T-helper 1 cell (primary cell): ENCODE measurements at places on chromosomes 7 and 10.

- no peak for DNase-seq
Observed at GRCh38 chr7:36084485-36085091, 68.5 kb upstream of the EEPD1 start.

DNA sequence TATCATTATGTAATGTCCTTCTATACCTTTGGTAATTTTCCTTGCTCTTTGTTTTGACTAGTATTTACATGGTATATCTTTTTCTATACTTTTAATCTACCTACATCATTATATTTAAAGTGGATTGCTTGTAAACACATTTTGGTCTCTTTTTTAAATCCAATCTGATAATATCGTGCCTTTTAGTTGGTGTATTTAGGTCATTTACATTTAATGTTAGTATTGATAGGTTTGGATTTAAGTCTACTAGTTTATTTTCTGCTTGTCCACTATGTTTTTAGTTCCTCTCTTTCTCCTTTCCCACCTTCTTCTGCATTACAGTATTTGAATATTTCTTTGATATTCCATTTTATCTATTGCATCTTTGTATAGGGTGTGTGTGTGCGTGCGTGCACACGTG, 95.4 kb downstream of the HIBADH start:
- DNase-seq = no peak

GRCh38 chr7:78828317-78828716, 625.1 kb downstream of the MAGI2 start:
- DNase-seq = no peak

- no peak for DNase-seq
Observed at GRCh38 chr7:1210979-1211608, 21.6 kb upstream of the UNCX start.

- DNase-seq = no peak
Observed at GRCh38 chr7:132169730-132170129, 406.5 kb downstream of the PLXNA4 start.

- DNase-seq = no peak
Observed at GRCh38 chr7:46705386-46706255, 784.5 kb upstream of the IGFBP3 start.

GRCh38 chr10:24440817-24441797, 232.2 kb downstream of the KIAA1217 start:
- DNase-seq = no peak

DNA sequence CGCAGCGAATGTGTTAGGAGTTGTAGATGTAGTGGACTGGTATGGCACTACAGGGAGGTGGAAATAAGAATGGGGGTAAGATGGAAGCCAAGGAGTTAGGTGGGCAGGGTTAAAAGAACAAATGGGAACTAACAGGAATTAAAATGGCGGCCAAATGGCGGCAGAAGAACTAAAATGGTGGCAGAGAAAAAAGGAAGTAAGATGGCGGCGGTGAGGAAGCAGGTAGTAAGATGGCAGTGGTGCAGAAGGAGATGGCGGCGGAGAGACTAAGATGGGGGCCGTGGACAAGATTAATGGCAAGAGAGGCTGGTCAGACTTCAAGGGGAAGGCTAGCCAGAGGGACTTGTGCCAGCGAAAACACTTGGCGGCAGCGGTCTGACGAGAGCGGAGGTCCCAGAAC, 44.5 kb downstream of the ZNF138 start:
- DNase-seq = no peak

- DNase-seq = no peak
Observed at GRCh38 chr10:88870089-88870488, 10.0 kb upstream of the STAMBPL1 start.

DNA sequence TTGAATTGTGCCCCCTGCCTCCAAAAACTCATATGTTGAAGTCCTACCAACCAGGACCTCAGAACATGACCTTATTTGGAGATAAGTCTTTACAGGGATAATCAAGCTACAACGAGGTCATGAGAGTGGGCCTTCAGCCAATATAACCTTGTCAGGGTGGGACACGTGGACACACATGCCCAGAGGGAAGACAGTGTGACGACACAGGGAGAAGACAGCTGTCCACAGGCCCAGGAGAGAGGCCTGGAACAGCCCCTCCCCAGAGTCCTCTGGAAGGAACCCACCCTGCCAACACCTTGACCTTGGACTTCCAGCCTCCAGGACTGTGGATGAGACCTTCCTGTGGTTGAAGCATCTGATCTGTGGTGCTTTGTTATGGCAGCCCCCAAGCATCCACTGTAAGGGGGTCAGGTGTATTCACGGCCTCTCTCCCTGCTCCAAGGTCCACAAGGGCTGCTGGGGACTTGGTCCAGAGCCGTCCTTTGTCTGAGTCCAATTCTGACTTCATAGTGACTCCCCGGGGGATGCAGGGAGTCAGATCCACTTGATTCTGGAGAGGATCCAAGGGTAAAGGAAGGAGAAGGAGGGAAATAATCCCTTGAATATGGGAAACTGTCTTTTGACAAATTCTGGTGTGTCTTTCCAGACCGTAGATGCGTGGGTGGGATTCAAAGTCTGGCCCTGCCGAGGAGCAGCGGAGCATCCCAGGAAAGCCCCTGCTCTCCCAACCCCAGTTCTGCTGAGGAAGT, 7.0 kb downstream of the CALML3 start:
- no peak for DNase-seq

DNA sequence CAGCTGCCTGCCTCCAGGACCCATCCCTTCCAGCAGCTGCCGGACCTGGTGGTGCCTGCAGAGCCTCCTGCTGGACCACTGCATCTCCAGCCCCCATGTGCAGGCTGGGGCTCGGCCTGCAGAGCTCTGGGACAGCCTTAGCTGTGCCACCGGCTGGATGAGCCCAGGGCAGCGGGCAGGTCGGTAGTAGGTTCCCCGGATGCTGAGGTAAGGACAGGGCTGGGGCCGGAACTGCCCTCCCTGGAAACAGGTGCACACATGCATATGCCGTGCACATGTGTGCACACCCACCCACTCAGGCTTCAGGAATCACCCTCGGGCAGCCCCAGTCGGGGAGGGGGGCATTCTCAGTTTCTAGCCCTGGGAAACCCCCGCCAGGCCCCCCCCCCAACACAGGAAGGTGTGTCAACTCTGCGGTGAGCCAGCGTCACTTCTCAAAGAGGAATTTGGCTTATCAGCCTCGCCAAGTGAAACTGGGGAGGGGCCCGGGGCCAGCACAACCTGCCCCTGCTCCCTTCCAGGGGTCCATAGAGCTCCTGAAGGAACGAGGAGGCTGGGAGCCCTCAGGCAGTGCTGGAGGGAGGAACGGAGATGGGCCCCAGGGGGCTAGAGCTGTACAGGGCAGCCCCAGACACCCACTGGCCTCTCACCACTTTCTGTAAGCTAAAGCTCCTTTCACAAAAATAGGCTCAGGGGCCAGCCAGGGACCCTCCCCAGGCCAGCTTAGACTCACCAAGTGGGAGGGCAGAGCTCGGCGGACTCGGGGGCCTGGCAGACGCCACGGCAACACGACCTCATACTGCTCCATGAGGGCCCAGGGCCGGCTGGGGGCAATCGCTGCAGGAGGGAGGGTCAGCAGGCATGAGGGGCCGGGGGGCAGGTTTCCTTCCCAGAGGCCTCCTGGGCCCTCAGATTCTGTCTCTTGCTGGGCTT, 1.7 kb downstream of the ADAM8 start:
- peak; percentile 75 for DNase-seq

DNA sequence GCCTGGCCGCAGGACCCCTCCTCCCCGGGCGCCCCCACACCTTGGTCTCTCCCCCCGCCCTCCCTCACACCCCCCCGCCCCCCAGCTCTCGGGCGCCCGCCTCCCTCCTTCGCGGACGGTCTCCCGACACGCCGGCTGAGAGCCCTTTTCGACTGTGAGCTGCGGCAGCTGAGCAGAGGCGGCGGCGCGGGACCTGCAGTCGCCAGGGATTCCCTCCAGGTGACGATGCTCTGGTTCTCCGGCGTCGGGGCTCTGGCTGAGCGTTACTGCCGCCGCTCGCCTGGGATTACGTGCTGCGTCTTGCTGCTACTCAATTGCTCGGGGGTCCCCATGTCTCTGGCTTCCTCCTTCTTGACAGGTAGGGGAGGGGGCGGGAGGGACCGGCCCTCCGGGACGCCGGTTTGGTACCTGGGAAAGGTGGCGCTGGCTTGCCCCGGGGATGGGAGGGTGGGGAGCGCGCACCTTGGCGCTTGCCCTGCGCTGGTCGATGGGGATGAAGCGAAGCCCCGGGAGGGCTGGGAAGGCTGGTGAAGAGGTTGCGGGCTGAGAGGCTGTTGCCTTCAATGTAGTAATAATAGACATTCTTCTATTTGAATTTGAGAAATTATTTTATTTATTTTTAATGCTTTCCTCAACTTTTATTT, at the start of gene BMPER:
BMPER (plus strand) TSS at position 151 of the 644 bp plus-strand sequence; CDS start at position 226, 75 bp downstream.
- no peak for DNase-seq

DNA sequence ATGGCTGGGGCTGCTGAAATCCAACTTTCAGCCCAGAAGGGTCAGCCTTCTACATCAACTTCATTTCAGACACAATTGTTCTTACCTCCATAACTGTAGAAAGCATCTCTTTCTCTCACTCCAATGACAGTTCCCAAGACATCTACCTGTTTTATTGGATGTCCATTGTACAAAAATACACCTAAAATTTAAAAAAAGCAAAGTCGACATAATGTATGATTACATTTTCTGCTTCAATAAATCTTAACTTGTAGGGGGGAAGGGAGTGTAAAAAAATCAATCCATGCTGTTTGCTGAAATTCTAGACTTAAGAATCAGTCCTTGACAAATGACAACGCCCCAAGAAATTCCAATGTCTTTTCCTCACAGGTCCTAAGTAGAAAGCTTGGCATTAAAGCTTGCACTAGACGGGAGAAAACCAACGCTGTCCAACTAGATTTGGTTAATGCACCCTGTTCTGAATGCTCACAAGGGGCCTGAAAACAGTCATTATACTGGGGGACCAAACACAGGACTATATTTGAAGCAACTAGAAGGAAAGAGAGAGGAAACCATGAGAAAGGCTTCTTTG, 7.5 kb downstream of the STN1 start:
- DNase-seq = no peak

DNA sequence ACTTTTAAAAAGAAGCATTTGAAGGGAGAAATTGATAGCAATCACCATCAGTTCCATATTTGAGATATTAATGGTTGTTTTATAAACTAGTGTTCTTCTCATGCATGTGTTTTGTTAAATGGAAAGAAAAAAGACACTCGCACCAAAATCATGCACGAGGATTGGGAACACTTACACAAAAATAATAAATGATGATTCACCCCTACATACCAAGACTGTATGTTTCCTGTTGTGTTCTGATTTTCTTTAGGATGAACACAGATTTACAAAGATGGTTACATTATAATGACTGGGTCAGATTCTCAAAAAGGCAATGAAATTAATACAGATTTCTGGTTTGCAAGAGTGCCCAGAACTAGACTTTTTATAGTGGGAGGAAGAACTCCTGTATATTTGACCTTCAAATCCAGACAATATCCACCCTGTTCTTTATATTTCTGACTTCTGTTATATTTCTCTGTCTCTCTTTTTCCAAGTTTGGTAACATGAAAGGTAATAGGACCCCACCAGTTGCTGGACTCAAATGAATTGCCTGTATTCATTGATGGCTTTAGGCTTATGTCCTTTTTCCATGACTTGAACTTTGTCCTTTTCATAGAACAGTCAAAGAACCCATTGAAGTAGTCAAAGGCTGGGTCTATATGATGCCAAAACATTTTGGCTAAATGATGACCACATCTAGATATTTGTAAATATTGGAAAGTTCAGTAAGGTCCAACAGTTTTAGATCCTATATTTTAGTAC, 54.4 kb downstream of the SEMA3A start:
- DNase-seq = no peak

DNA sequence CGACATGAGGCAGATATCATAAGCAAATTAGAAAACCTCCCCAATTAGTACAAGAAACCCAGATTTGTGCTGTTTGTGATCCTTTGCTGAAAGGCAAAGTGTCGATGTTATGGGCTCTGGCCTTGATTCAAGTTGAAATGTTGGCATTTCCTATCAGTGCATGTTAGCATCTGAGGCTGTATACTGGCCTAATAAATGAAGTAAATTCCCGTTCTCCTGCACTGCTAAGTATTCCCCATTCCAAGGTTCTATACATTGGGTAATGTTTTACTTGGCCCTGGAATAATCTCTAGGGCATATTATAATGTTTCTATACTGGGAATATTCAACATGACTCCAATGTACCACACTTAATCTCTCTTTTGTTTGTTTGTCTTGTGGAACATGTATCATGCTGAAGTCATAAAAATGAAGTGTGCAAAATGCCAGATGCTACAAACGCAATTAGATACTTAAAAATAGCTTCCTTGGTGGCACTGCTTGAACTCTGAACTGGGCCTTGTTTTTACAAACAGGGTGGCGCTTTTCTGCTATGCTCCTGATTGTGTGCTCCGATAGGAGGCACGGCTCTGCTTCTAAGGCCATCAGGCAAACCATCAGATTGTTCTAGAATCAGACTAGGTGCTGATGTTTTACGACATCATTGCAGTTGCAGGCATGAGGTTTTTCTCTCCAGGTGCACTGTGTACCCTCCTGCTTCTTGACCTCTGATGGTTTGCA, 156.7 kb upstream of the TCF7L2 start:
- no peak for DNase-seq

GRCh38 chr7:2566890-2567678, 8.3 kb downstream of the IQCE start:
- DNase-seq = no peak

DNA sequence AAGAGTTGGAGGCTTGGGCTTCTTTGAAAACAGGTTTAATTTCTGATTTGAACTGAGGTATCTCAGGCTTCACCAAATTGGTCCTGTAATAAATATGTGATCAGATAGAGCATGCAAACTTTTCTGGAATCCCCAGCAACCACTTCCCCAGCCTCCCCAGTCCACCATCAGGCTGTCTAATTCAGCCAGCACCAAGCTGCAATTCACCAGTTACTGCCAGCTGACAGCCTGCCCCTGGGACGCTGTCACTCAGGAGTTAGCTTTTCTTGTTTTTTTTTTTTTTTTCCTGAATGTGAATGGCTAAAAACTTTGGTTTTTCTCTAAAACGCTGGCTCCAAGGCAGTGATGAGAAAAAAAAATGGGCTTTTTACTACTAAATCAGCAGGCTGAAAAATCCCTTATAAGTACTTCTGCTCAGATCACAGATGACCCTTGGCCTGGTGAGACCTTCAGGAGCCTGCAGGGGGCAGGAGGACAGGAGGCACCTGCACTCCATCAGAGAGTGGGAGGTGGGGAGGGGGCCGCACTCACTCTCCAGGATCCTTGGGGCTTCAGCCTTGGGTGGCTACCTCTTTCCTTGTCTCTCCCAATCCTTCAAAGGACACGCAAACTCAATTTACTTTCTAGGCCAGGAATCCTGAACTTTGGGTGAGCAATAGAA, 349.4 kb downstream of the GATA3 start:
- DNase-seq = no peak

GRCh38 chr7:23247603-23248335, 1.2 kb downstream of the GPNMB start:
- DNase-seq = no peak

DNA sequence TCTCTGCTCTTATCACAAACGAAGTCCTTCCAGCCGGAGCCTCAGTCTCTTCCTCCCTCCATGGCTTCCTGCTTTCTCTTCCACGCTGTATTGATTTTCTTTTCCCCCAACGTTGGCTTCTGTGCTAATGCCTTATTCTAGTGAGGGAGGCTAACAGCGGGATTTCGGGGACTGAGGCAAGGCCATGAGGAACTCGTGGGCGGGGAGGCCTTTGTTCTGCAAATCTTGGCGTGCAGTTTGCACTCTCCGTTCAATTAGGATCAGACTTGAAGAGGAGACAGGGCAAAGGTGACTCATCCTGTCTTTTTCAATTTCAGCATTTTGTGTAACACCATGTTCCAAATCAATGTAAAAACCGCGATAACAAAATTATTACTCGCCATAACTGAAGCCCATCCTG, 25.3 kb downstream of the EN2 start:
- no peak for DNase-seq

- no peak for DNase-seq
Observed at GRCh38 chr7:126460664-126461063, 792.1 kb downstream of the GRM8 start.
